ENCODE measurements at places on chromosomes 2 and 18. TPM values are rescaled to one million over a fixed set of nuclear protein-coding genes. Genes with fewer than 3 reads are reported as not detected.

IKZF2 gene
- 8.2 TPM for total RNA-seq

EVA1A gene
- 70.8 TPM for total RNA-seq

DNA sequence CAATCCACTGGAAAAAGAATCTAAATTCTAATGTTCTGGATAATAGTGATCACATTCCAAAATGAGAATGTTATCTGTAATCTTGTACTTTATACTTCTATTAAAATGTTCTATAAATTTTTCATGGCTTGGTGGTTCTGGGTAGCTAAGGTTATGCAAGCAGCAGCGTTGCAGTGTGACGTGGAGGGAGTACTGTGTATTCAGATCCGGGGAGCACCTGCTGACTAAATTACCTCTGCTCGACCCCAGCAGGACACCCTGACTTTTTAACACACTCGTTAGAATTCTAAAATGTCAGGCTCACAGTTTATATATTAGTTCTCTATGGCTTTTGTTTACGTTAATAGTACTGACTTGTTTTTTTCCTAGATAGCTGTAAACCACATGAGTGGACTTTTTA lies 13.0 kb downstream of the ATIC start:
- no peak for DNase-seq
- no peak overlapping the region for H3K4me3 ChIP-seq
- H3K27me3 ChIP-seq = no peaks in the 10 kb centered on the region
- 0 out of 2 replicates have a peak, but pooled peaks cover 4% of the 10 kb centered on the region for H3K4me1 ChIP-seq
- peaks cover 48% of the 10 kb centered on the region for H3K36me3 ChIP-seq

GRCh38 chr2:55054106-55054875 lies 4.0 kb upstream of the RTN4 start:
- no peaks in the 10 kb centered on the region for H3K27me3 ChIP-seq
- no peak overlapping the region for H3K4me3 ChIP-seq
- peaks cover 4% of the 10 kb centered on the region for H3K36me3 ChIP-seq
- peaks cover 7% of the 10 kb centered on the region for H3K4me1 ChIP-seq

DNA sequence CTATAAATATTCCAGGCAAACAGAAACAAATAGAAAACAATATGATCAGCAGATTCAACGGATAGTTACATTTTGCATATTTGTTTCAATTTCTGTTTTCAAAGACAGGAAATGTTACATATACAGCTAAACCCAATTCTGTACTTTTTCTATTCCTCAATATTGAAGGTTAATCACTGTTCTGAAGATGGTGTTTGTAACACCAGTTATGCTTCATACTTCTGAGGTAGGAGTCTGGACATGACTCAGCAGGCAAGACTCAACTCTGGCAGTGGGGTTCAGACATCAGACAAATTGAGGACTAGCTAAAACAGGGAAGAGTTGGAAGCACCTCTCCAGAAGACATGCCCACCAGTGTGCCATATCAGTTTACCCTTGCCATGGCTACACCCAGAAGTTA lies 16.6 kb downstream of the SERPINB13 start:
- no peaks in the 10 kb centered on the region for H3K27me3 ChIP-seq
- no peak overlapping the region for H3K4me3 ChIP-seq
- peaks cover 26% of the 10 kb centered on the region for H3K4me1 ChIP-seq
- no peaks in the 10 kb centered on the region for H3K36me3 ChIP-seq
- peak overlapping the region; percentile 96 for H3K27ac ChIP-seq
- DNase-seq = peak; percentile 38

DNA sequence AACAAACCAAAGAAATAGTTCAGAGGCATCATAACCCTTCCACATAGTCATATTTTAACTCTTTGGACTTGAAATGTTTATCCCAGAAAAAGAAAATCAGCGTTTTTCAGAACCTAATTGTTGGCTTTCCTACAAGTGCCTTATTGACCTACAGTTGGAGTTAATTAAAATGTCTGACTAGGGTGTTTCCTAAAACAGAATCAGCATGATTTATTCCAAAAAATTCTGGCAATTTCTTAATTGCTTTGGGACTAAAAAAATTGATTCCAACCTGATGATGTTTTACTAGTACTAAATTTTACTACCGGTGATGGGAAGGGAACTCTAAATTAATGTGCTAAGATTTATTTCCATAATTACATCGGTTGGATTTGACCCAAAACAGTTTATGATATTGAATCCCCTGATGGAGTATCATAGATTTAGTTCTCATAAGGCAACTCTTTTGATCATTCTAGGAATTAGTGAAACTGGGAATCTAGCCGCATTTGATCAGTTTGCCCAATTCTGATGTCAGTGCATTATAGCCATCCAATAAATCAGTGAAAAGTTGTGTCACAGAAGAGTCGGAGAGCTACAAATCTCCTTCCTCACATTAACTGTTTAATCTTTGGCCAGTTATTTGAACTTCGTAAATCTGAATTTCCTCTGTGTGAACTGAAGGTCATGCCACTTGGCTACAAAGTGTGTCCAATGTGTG lies 134.3 kb upstream of the DSEL start:
- no peaks in the 10 kb centered on the region for H3K4me1 ChIP-seq
- DNase-seq = no peak
- no peak overlapping the region for H3K27ac ChIP-seq
- H3K4me3 ChIP-seq = no peak overlapping the region
- H3K36me3 ChIP-seq = no peaks in the 10 kb centered on the region

MEP1B gene
- total RNA-seq = not detected

HOXD9 gene
- total RNA-seq = not detected

DNA sequence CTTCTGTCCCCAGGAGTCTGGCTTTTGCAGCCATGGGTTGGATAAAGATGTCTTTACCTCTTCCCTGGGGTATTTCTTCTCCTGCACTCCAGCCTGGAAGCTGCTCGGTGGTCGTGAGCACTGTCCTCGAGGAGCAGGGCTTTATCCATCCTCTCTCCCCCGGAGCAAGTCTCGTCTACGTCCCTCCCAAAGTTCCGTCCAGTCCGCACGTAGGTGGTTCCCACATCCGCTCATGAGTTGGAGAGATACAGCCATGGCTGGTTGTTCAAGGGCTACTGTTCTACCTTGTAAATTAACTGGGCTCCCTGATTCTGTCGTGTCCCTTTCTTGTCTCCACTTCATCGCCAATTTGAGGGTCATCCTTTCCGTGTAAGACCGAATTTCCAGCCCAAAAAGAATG lies 47.1 kb downstream of the TRAPPC12 start:
- no peak overlapping the region for H3K27ac ChIP-seq
- no peak overlapping the region for H3K4me3 ChIP-seq
- no peak for DNase-seq
- H3K4me1 ChIP-seq = no peaks in the 10 kb centered on the region
- no peaks in the 10 kb centered on the region for H3K27me3 ChIP-seq

DNA sequence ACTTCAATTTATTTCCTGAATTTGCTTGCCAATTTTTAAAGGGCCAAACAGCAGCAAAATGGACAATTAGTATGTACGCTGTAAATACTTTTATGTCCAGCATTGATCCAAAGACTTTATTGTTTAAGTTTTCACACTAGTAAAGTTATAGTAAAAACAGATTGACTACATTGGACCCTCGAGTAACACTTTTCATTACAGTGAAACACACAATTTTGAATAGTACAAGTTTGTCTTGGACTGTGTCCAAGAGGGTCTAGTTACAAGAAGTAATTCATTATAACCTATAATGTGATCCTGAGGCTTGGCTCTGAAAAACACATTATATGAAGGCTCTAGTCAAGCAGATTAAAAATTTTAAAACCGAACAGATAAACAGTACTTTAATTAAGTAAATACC lies 11.4 kb upstream of the RBBP8 start:
- no peaks in the 10 kb centered on the region for H3K27me3 ChIP-seq
- H3K36me3 ChIP-seq = no peaks in the 10 kb centered on the region
- H3K4me3 ChIP-seq = no peak overlapping the region
- H3K27ac ChIP-seq = no peak overlapping the region

GRCh38 chr2:74206180-74206688 lies 7.8 kb downstream of the MTHFD2 start:
- no peaks in the 10 kb centered on the region for H3K27me3 ChIP-seq
- peaks cover 32% of the 10 kb centered on the region for H3K4me1 ChIP-seq
- DNase-seq = peak; percentile 27
- peaks cover 40% of the 10 kb centered on the region for H3K36me3 ChIP-seq
- H3K27ac ChIP-seq = peak overlapping the region; percentile 70
- peak overlapping the region; percentile 26 for H3K4me3 ChIP-seq

- H3K36me3 ChIP-seq = no peaks in the 10 kb centered on the region
- DNase-seq = peak; percentile 38
- peaks cover 34% of the 10 kb centered on the region for H3K4me1 ChIP-seq
- no peak overlapping the region for H3K4me3 ChIP-seq
- no peak overlapping the region for H3K27ac ChIP-seq
These were observed 135.8 kb downstream of the HDAC4 start for GRCh38 chr2:239264838-239265651.

DNA sequence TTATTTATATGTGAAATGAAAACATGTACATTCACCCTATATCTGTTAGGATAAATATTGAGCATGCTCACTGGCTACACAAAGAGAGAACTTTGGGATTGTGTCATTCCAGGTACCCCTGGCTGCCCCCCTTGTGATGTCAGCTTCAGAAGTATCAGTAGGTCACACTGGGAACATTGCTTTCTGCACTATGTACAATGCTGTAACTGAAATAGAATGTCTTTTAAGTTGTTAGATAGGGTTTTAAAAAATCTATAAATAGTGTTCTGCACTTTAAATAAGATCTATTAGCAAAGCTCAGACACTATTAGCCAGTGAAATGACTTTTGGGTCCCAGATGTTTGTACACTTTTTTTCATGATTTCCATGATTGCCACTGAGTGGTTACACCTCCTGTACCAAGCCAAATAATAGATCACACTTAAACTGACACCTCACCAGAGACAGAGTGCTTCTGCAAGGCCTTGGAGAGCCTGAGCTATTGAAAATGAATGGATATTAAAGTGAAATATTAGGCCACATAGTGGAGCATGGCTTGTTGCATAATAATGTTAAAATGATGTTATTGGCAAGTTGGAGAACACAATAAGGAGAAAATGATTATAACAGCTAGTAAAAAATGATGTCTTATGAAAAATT lies 297.0 kb upstream of the NXPH2 start:
- H3K4me3 ChIP-seq = no peak overlapping the region
- H3K27ac ChIP-seq = no peak overlapping the region
- DNase-seq = no peak
- H3K27me3 ChIP-seq = no peaks in the 10 kb centered on the region

SLC38A11 gene
- total RNA-seq = 0.36 TPM

- H3K27me3 ChIP-seq = no peaks in the 10 kb centered on the region
- DNase-seq = peak; percentile 89
- no peaks in the 10 kb centered on the region for H3K36me3 ChIP-seq
- H3K4me1 ChIP-seq = peaks cover 36% of the 10 kb centered on the region
- H3K27ac ChIP-seq = peak overlapping the region; percentile 87
- H3K4me3 ChIP-seq = peak overlapping the region; percentile 34
These were observed 17.3 kb upstream of the B3GNT7 start for GRCh38 chr2:231378026-231378722.

DNA sequence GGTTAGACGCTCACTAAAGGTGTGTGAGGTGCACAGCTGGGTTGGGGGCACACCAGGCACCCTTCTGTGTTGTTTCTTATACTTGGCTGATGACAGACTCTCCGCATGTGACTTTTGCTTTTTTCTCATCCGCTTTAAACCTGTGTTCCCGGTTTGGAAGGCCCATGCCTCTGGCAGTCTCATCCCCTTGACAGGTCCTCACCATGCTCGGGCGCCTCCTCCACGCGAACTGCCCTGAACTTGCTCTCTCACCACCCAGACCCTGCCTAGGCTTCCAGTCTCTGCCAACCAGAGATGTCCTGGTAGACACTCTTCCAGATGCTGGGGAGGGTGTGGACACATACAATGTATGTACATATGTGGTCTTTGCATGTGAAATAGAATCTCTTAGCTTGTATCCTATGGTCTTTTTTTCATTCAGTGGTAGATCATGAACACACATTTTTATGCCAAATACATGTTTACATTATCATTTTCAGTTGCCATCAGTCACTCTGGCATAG lies 79.8 kb downstream of the LIMS1 start:
- no peak overlapping the region for H3K4me3 ChIP-seq
- peaks cover 56% of the 10 kb centered on the region for H3K4me1 ChIP-seq
- no peak overlapping the region for H3K27ac ChIP-seq

- H3K36me3 ChIP-seq = no peaks in the 10 kb centered on the region
- H3K4me1 ChIP-seq = no peaks in the 10 kb centered on the region
- no peaks in the 10 kb centered on the region for H3K27me3 ChIP-seq
- no peak overlapping the region for H3K27ac ChIP-seq
These were observed 93.6 kb downstream of the SCN9A start for GRCh38 chr2:166282154-166282553.

STAT4 gene
- total RNA-seq = 2.2 TPM

DNA sequence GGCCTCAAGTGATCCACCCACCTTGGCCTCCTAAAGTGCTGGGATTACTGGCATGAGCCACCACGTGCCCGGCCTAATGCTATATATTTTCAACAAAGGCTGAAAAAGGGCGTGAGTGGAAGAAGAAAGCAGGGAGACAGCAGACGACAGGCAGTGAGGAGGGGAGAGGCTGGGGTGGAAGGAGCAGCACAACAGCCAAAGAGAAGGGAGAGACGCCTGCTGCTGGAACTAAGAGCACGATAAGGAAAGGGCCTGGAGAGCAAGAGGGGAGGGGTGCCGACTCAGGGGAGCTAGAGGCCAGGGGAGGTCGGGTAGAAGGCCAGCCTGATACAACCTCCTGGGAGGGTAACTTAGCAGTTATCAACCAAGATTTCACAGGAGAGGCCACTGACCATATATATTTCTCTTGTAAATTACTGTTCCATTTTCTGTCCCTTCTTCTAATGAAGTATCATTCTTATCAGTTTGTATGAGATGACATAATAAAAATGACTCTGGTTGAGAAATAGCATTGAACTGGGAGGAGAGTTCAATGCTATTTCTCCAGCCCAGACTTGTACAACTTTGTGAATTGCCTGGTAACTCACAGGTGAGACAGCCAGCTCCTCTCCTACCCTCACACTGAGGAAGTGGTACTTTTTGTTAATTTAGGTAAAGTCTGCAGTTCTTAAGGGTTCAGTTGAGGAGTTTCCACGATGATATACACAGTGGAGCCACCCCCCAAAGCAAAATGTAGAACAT lies 5.8 kb upstream of the RNU4ATAC start:
- no peak overlapping the region for H3K27ac ChIP-seq
- no peak for DNase-seq
- no peaks in the 10 kb centered on the region for H3K27me3 ChIP-seq

DNA sequence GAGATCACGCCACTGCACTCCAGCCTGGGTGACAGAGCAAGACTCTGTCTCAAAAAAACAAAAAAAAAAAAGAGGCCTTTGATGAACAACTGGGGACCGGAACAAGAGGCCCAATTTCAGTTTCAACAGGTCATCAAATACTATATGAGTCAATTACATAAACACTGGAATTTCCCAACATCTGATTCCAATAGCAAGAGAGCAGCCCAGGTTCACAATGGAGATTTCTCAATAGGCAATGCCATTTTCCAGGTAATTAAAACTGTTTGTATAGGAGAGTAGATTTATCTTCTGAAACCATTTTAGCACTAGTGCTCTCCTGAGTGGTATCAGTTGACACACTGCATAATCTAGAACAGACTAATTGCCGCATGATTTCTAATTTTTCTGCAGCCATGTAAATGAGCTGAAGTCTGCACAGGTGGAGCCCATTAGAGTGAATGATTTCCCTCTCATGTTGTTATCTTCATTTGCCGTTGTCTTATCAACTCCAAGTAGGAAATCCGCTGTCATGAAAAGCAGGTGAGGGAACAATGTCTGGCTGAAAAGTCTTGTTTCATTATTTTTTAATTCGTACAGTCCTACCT lies 264.1 kb upstream of the MEIS1 start:
- peak; percentile 4 for DNase-seq
- no peak overlapping the region for H3K27ac ChIP-seq
- no peak overlapping the region for H3K4me3 ChIP-seq

GRCh38 chr18:48949606-48950535 lies 894 bp downstream of the SMAD7 start:
- DNase-seq = peak; percentile 37
- peak overlapping the region; percentile 74 for H3K4me3 ChIP-seq
- no peaks in the 10 kb centered on the region for H3K27me3 ChIP-seq
- H3K36me3 ChIP-seq = no peaks in the 10 kb centered on the region

DCDC2C gene
- not detected for total RNA-seq
